HCEC 1CT (cell line): ENCODE measurements at places on chromosomes 7 and 10.

- DNase-seq = peak; percentile 18
Observed at GRCh38 chr7:137850571-137850970, 3.8 kb upstream of the DGKI start.

DNA sequence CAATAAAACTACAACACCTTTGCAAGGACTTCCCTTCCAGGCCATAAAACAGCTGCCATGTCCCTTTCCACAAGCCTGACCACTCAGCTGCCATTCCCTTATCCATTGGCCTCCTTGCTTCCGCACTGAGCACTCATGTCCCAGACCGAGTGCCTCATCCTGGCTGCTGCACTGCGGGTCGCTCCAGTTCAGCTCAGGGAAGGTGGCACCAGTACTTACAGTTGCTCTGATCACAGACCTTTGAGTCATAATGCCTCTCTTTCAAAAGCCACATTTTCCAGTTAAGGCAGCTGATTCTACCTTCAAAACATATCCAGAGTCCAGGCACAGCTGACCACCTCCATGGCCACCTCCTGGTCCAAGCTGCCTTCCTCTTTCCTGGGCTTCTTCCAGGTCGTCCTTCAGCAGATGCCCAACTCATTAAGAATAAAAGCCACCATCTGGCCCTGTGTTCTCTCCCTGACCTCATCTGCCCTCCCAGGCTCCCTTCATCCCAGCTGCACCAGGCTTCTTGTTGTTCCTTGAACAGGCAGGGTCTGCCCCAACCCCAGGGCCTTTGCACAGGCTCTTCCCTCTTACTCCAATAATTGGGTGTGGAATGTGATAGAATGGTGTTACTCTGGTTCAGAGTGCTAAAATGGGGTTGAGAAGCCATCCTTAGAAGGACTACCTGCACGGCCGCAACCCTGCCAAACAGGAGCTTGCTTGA lies 64.5 kb downstream of the RAMP3 start:
- no peak for DNase-seq

- peak; percentile 25 for DNase-seq
Observed at GRCh38 chr7:93156884-93157283, 8.7 kb upstream of the SAMD9L start.

- DNase-seq = no peak
Observed at GRCh38 chr10:128324058-128324827, 198.0 kb upstream of the MKI67 start.

GRCh38 chr10:21265622-21266021 lies 259.9 kb downstream of the SKIDA1 start:
- DNase-seq = peak; percentile 28

DNA sequence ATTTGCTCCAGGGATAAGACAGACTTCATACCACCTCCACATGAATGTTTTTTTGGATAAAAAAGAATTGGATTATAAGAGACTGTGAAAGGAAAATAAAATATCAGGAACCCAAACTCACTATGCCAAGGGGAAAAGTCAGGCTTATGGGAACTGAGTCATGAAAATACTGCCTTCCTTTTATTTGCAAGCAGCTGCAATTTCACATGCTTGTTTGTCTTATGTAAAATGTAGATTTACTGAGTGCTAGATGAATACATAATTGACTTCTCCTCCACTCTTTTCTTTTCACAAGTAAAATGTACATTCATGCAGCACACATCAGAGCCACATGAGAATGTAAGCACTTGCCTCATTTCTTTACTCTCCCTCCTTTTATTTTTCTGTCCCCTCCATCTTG lies 940.8 kb upstream of the MBL2 start:
- DNase-seq = no peak

- no peak for DNase-seq
Observed at GRCh38 chr10:83539528-83540308, 599.6 kb upstream of the GHITM start.

DNA sequence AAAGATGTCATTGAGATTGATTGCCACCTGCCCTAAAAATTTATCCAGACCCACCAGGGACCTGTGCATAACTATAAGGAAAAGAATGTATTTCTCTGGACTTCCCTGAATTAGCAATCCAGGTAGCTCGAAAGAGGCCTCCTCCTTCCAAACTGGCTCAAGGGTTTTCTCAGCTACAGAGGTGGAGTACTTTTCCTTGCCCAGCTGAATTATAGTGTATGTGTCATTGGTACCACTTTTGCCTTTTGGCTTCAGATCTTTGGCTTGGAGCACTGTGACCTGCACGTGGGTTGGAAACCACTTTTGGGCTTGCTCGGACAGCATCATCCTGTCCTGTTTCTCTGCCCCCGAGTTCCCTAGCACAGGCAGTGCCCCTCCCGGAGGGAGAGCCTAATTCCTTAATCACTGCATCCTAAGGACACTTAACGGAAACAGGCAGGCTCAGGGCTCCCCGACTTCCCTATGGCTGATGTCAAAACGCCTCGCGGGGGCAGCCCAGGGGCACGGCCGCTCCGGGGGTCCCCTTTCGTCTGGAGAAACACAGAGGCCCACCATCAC lies 825 bp downstream of the RAB11FIP2 start:
- peak; percentile 67 for DNase-seq

GRCh38 chr10:101769541-101770180 lies 6.3 kb downstream of the FGF8 start:
- DNase-seq = no peak

DNA sequence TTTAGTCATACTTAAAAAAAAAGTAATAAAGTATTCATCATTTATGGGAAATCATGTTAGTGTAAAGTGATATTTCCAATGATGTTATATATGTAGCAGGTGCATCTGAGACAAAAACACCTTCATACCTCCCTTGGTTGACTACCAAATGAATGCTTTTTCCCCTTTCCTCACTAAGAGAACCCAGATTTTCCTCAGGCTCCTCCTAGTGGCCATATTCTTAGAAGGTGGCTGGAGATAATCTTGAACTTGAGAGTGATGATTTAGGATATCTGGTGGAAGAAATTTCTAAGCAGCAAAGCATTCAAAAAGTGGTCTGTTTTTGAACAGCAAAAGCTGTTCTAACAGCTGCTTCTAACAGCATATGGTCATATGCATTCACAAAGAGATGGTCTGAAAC lies 16.8 kb upstream of the DNAH11 start:
- no peak for DNase-seq

- DNase-seq = peak; percentile 48
Observed at GRCh38 chr7:91082852-91083495, 181.3 kb upstream of the FZD1 start.
